ENCODE measurements at places on chromosomes 11 and 22.

DNA sequence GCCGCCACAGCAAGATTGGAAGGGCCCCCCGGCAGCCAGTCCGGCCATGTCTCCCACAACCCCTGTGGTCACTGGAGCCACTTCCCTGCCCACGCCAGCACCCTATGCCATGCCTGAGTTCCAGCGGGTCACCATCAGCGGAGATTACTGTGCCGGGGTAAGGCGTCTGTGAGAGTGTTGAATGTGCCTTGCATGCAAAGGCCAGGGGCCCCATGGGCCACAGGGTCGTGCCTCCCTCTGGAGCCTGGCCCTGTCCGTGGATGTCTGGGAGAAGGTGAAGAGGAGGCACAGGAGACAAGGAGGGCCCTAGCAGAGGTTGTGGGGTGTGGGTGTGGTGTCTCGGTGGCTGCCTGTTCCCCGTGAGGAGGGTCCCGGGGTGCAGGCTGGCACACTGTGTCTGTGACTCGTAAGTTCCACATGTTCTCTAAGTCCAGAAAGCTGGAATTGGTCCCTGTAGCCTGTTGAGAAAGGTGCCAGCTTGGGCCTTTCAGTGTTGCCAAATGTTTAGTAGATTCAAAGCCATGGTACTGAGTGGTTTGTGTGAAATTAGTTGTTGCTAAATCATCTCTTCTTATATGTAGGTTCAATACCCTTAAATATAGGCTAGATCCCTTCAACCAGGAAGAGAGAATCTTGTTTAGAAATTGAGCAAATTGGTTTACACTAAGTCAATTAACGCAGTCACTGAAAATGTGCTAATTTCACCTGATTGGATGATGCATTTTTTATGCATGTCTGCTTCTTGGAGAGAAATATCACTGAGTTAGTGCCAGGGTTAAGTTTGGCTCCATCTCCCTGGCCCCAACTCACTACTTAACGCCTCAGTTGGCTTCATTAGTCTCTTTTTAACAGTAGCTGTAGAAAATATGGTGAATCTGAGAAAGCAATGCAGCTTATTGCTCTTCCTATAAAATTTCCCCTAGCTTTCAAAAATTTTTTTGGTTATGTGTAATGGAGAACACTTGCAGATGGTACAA, 23.8 kb downstream of the AMPD3 start:
- DNase-seq = no peak

DNA sequence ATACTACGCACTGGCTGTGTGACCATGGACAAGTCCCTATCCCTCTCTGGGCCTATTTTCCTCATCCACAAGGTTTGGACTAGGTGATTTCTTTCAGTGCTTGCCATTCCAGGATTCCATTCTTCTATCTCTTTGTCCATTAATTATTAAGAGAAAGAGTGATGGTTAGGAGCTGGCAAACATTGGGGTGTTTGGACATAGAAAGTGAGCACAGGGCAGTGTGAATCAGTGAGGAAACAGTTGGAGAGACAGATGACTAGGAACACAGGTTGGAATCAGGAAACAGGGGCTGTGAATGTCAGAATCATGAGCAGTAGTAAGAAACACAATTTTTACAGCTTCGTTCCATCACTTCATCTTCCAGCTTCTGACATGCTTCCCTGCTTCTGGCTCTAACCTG, 211.8 kb downstream of the INSC start:
- no peak for DNase-seq

DNA sequence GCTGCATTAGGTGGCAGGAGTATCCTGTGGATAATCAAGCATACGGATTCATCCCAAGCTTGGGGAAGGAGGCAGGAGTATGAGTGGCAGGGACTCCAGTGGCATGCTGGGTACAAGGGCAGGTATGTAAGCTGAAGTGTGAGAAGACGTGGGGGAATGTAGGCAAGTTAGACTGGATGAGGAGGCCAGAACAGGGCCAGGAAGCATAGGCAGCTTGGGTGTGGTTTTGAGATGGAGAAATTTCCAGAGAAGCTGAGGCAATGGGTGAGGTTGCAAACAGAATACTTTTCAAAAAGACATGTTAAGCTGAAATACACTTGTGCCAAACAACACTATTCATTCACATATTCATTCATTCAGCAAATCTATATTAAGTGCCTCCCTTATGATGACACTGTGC, 43.1 kb upstream of the AMOTL1 start:
- no peak for DNase-seq

DNA sequence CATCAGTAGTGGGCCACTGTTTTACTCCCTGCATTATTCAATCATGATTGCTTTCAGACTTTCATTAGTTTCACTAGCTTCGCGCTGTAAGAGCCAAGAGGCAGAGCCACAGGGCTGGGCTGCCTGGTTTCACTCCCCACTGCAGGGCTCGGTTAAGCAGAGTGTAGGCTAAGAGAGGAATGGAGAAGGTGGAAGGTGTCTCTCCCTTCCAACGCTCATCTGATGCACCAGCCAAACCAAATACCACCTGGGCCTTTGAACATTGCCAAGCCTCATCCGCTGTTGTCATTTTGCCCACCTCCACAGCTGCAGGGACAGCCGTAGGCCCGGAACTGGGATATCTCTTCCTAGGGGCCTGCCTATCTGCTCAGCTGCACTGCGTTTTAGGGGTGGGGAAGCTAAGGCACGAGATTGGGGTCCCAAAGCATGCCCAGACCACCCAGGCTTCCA, 480 bp upstream of the SMARCB1 start:
- no peak for DNase-seq

GRCh38 chr11:125062218-125062930, 731 bp upstream of the SLC37A2 start:
- DNase-seq = no peak

- no peak for DNase-seq
Observed at GRCh38 chr22:46721501-46722085, 16.5 kb downstream of the CERK start.

DNA sequence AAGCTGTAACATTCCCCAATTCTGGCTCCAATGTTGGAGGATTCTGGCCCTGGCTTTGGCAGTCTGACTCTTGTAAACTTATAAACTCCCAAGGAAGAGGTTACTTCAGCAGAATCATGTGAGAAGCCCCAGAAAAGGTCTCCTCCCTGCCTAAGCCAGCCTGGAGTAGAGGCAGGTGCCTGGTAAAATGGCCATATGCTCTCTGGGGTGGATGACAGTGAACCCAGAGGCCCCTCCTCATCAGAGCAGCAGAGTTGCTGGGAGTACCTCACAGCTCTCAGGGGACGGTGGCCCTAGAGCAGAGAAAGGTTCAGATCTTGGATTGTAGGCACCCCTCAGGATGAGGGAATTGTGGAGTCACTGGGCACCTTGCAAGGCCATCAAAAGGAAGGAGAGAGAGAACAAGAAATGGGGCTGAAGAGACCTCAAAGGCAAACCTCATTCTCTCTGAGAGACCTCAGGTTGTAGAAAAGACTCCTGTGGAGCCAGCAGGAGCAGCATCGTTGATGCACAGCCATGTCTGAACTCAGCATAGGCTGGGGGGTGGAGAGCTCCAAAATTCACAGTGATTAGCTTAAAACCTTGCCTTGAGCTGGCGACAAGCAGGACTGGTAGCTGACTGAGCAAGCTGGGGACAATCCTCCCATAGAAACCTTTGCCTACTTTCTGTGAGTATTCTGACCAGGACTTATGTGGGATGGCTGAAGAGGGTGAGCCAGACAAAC, 4.9 kb upstream of the P2RY6 start:
- no peak for DNase-seq

DNA sequence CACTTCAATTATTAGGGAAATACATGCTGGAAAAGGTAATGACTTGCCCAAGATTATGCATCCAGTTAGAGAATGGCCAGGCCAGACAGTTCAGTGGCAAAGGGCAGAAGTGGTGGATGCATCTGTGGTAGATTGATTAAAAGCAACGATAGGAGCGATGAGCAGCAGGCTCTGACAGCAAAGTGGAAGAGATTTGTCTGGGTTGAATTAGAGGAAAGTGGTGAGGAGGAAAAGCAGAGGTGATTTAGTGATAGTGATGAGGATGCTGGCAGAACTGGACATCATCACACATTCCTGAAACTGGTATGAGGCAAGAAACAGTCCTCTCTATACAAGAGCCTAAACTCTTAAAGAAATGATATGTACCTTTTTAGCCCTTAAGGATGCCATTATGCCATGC, 12.5 kb downstream of the HSD17B12 start:
- DNase-seq = no peak

GRCh38 chr11:65577756-65578109, 1.9 kb downstream of the EHBP1L1 start:
- DNase-seq = no peak

DNA sequence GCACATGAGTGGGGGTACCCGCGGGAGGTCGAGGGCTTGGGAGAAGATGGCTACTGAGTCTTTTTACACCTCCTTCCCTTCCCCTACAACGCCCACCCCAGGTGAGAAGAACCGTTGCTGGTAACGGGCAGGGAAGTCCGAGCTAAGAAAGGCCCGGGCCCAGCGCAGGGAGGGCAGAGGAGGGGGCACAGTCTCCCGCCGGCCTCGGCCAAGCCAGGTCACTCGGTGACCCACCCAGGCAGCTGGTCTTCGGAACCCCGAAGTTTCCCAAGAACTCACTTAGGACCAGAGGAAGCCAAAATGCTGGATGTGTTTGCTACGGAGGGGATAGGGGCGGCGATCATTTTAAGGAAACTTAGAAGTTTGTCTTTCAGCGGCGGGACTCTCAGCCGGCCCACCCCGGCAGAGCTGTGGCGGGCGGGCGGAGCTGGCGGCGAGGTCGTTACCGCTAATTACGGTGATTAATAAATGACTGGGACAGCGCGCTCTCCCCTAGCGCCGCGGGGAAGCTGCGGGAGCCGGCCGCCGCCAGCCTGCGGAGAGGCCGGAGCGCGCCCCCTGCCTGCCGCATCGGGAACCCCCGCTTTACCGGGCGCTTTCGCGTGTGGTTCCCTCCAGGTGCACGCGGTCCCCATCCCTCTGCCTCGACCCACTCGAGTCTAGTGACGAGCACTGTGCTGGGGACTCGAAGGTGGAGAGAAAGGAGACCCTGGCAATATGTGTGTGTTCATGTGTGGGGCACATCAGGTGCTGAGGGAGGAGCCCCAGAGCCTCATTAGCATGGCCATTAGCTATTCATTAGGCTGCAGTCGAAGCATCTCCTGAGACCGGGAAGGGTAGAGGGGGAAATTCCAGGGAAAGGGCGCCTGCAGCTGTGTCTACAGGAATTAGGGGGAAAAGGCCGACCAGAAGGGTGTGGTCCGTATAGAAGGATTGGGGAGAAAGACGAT, 945 bp downstream of the ROBO3 start:
- peak; percentile 61 for DNase-seq

- DNase-seq = no peak
Observed at GRCh38 chr11:70713988-70714665, 315.8 kb downstream of the CTTN start.

GRCh38 chr11:64444838-64445441, 86.0 kb downstream of the RPS6KA4 start:
- no peak for DNase-seq

GRCh38 chr11:103798026-103798425, 238.4 kb upstream of the DDI1 start:
- no peak for DNase-seq

GRCh38 chr22:34308101-34308500, 387.8 kb upstream of the LARGE1 start:
- DNase-seq = no peak

DNA sequence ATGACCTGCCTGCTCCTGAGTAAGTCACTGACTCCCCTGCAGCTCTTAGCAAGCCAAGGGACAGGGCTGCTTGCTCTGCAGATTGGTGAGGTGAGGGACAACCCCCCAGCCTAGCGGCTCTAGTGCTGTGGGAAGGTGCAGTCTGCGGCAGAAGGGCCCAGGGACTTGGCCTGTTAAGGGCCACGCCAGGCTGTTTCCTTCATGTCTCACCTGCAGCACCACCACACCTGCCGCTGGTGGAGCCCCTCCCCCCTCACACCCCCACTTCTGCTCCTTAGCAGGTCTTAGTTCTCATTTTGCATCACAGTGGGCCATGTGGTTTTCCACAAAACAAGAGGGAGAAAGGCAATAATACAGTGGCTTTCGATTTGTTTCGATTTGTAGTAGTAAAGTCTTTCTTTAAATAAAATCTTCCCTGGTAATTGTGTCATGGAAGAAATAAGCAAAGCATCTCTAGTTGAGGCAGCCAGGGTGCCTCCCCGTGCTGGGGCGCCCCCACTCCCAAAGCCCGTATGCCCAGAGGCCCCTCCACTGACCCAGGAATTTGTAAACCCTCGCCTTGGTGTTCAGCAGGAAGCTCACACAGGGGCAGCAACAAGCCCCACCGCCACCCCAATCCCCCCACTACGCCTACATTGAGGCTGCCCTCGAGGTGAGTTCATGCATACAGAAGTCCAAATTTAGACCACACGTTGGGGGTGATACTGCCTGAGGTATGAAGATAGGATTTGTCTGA, 86.5 kb upstream of the CLDN5 start:
- no peak for DNase-seq

DNA sequence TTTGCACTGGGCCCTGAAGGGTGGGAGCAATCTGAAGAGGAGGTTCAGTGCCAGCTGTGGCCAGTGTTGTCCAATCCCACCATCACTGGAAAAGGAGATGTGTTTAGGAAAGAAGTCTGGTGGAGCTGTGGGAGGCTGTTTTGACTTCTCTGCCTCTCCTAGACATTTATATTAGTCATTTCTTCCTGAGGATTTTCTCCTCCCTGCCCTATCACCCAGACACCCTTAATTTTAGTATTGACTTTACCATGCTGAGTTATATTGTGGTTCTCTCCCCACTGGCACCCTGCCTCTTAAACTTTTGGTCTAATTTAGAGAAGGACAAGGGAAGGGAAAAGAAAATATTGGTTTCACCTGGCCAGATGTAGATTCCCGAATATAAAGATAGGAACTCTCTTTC, 159.1 kb downstream of the WNT11 start:
- DNase-seq = no peak

DNA sequence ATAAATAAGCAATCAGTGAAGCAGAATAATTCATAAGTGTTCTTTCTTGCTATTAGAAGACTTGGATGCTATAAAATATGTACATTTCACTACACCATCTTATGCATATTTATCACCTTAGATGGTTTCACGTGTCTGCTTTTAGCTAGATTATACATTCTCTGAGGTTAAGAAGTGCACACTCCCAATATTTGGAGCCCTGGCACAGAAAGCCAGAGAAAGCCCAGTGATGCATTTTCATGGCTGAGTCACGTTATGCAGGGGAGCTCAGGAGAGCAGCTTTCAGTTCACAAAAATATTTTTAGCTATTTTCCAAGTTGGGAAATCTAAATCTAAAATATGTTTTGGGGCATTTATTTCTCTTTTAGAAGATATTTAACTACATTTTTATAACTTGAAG, 5.1 kb upstream of the TP53AIP1 start:
- DNase-seq = no peak

GRCh38 chr11:10225553-10225952, 68.5 kb downstream of the SBF2 start:
- DNase-seq = no peak

- no peak for DNase-seq
Observed at GRCh38 chr11:71991494-71991893, 7.2 kb upstream of the IL18BP start.
